ENCODE measurements at places on chromosomes 3 and 15.

DNA sequence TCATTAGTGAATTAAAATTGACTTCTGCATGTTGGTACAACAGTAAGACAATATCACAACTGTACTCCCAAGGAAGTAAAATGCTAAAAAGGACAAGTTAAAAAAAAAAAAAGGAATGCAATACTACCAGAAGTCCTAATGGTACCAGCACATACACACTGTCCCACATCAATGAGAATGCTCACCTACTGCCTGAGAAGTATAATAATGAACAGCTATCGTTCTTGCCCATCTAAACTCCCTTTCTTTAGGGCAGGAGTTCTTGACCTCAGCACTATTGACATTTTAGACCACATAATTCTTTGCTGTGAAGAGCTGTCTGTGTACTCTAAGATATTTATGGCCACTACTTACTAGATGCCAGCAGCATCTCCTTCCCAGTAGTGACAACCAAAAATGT lies 651.7 kb downstream of the FHIT start:
- no peak for DNase-seq

GRCh38 chr3:181484026-181484425 lies 227.7 kb upstream of the SOX2 start:
- no peak for DNase-seq

DNA sequence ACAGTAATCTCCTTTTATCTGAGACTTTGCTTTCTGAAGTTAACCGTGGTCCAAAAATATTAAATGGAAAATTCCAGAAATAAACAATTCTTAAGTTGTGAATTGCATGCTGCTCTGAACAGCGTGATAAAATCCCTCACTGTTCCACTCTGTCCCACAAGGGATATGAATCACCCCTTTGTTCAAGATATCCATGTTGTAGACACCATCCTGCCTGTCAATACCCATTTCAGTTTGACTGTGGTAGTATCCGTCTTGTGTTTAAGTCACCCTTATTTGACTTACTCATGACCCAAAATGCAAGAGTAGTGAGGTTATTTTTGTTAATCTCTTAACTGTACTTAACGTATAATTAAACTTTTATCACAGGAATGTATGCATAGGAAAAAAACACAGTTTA lies 435.0 kb downstream of the SHQ1 start:
- DNase-seq, result no peak

GRCh38 chr3:77186728-77187127 lies 146.8 kb downstream of the ROBO2 start:
- DNase-seq, result no peak

DNA sequence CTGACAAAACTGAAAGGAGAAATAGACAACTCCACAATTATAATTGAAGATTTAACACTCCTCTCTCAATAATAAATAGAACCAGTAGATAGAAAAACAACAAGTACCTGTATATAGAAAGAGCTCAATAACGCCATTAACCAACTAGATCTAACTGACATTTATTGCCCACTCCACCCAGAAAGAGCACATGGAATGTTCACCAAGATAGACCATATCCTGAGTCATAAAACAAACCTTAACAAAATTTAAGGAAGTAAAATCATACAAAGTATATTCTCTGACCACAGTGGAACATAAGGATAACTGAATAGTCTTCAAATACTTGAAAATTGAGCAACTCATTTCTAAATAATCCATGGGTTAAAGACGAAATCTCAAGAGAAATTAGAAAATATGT lies 25.1 kb downstream of the KBTBD12 start:
- no peak for DNase-seq

DNA sequence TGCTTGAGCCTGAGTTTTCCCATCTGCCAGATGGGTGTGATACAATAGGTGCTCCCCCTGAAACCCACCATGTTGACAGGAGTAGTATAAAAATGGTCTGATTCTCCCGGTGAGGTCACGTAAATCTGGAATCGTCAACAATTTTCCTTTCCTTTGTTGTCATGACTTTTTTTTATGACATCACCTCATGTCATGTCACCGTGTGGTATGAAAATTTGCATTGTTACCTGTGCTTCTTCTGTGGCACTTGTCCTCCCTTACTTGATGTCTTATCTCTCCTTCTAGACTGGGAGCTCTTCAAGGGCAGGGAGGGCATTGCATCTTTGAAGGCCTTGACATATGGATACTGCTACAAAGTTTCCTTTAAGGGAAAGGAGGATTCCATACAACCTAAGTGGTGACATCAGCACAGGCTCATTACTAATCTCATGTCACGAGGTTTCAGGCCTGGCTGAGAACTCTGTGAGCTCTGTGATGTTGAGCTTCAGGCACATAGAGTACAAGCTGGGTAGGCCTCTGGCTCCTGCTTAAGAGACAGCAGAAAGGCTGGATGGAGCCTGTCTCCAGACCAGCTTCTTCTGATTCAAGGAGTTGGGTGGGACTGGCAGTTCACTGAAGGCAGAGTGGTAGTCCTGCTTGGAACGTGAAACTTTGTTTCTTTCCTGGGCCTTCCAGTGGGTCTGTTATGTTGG lies 66.3 kb downstream of the LPP start:
- DNase-seq, result no peak

DNA sequence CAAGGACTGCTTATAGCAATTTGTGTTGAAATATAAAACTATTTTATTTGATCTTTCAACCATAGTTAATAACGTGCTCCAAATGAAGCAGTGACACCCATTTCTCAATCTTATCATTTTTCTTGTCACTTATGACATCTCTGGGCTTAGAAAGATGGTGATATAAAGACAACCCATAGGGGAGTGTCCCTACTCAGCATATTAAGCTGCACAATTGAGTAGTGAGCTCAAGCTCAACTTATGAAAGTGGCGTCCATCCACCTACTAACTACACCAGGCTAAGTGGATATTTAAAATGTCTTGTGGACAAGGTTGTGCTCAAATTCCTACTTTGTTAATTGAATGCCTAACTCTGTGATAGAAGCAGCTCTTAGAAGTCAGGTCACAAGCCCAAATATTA lies 46.7 kb downstream of the SLC9C1 start:
- DNase-seq, result no peak

- DNase-seq, result no peak
Measured at GRCh38 chr15:44397869-44398268, 29.6 kb upstream of the CTDSPL2 start.

GRCh38 chr3:33322412-33322811 lies 45.2 kb downstream of the FBXL2 start:
- DNase-seq, result no peak

- no peak for DNase-seq
Measured at GRCh38 chr15:66783314-66783713, 81.3 kb downstream of the SMAD6 start.

DNA sequence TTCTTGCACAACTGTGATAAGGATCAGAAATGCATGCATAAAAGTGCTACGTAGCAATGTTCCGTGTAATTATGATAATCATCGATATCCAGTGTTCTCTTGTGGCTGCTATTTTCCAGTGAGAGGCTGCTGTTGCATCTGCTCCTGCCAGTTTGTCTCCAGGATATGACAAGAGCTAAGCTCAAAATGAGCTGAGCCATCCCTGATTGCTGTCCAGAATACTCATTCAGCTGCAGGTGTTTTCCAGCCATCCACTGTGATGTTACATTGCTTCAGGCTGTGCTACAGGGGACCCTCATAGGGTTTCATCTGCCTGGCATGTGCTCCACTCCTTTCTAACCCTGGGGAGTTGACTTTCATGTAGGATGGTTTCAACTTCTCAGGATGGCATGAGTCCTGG lies 976.0 kb downstream of the ROBO1 start:
- no peak for DNase-seq

GRCh38 chr3:8166014-8166413 lies 335.6 kb upstream of the LMCD1 start:
- no peak for DNase-seq

- DNase-seq, result no peak
Measured at GRCh38 chr3:152190636-152191183, 78.0 kb upstream of the MBNL1 start.

GRCh38 chr15:38080651-38081275 lies 146.3 kb downstream of the TMCO5A start:
- no peak for DNase-seq

GRCh38 chr3:128473737-128474136 lies 7.0 kb upstream of the DNAJB8 start:
- no peak for DNase-seq

DNA sequence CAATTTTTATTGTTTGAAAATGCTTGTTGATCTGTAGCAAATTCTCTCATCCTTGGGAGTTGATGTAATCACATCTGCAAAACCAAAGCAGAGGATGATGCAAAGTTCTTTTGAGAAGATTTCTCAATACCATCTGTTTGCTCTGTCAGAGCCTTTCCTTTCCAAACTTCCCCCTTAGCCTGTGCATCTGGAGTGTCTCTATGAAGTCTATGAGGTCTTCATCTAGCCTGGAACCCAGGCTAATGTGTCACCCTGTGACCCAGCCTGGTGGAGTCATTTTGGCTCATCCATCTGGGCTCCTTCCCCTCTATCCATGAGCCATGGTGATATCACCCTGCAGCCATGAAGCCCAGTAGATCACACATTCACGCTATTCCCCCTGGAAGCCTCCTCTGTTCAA lies 123.2 kb upstream of the SLC7A14 start:
- DNase-seq, result peak; percentile 26

GRCh38 chr15:77624868-77625267 lies 7.8 kb downstream of the LINGO1 start:
- no peak for DNase-seq

DNA sequence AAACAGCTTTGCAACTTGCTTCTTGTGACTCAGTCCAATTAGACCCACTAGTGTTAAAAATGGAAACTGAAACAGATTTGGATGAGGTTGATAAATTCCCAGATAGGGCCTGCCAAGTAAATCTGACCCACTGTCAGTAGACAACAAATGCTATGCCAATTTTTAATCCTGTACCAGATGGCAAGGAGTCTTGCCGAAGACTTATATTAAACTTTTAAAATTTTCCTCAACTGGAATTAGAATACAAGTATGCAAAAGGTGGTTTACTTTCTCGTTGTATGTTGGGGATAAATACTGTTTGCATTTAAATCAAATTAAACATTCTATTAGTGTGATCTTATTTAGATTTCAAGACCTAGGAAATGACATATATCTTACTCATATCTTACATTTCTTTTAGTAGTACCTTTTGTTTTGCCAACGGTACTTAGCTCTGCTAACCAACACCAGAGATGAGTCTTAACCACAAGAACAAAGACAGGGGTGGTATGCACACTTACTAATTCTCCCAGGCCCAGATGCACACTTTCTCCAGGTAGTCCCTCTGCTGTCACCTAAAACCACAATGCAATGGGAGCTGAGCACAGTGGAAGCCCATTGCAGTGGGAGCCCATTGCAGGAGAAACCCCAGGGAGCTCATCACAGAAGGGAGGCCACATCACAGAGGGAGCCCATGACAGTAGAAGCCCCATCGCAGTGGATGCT lies 77.8 kb downstream of the WWTR1 start:
- no peak for DNase-seq

DNA sequence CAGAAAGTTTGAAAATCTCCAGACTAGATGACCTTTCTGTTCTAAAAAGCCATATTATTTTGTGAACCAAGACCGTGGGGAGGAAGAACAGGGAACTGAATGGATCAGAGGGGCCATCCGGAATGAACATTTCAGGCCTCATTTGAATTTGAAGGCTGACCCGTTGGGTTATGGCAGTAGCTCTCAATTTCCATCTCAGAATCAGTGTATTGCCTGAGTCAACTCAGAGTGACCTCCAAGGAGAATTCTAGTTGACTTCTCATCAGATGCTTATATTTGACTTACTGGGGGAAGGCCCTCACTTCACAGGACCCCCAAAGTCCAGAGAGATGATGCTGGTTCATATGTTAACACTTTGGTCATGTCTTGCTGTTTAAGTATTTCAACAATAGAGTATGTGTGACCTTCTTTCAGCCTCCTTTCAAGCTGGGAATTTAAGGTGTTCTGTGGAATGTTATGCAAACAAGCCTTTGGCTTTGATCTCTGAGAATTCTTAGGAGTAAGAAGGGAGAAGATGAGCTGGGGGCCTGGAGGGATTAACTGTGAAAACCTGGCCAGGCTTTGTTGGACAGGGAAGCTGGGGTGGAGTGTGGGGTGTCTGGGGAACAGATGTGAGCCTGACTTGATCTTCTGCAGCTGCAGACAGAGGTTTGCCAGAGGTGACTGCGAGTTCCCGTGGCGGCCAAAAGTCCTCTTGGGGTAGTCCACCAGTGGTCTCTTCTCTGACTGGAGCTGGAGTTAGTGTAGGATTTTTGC lies 111.2 kb upstream of the RGMA start:
- peak; percentile 31 for DNase-seq

GRCh38 chr3:35393901-35394799 lies 245.2 kb upstream of the ARPP21 start:
- no peak for DNase-seq
